ENCODE measurements at places on chromosomes 1 and 21. TPM values are rescaled to one million over a fixed set of nuclear protein-coding genes. Genes with fewer than 3 reads are reported as not detected.

- DNase-seq, result no peak
These were observed 24.9 kb downstream of the NGF start for GRCh38 chr1:115313182-115313581.

DNA sequence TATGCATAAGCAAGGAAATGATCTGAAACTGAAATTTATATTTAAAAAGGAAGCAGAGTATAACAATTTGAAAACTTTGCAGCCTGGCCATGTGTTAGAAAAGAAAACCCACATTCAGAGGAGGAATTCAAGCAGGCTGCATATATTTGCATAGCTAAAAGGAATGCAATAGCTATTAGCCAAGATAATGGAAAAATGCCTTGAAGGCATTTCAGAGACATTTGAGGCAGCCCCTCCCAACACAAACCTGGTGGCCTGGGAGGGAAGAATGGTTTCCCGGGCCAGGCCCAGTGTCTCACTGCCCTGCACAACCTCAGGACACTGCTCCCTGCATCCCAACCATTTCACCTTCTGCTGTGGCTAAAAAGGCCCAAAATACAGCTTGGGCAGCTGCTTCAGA, 136.8 kb downstream of the TYW3 start:
- no peak for DNase-seq

Gene SLC30A7
- total RNA-seq, result 16.2 TPM

Gene FMOD
- 7.0 TPM for total RNA-seq

GRCh38 chr1:183040547-183040971, 17.3 kb downstream of the LAMC1 start:
- no peak for DNase-seq

Gene TFF1
- not detected for total RNA-seq

- no peak for DNase-seq
These were observed 13.7 kb downstream of the CD84 start for GRCh38 chr1:160565564-160565963.

- DNase-seq, result no peak
These were observed 52.5 kb downstream of the DISC1 start for GRCh38 chr1:231679109-231679508.

Gene HSPA6
- 1.5 TPM for total RNA-seq

Gene PTCH2
- 0.36 TPM for total RNA-seq

GRCh38 chr1:209810783-209811182, 4.8 kb upstream of the IRF6 start:
- no peak for DNase-seq

Gene PIGP
- total RNA-seq, result 41.8 TPM

GRCh38 chr21:21997390-21998333, 999.5 kb downstream of the NCAM2 start:
- no peak for DNase-seq

DNA sequence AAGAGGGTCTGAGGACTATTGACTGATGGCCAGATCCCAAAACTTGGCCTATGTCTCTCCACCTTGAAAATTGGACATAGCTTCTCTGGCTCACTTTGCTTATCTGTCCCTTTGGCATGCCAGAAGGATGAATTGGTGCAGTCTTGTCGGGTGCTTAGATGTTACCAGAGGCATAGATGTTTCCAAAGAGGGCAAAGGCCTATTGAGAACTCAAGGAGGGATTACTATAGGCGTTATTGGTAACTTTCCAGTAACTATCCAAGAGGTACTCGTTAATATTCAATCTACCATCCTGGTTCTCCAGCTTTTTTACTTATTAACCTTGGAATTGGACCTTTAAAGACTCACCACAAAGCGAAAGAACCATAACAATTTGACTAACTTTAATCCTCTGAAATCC, 368.3 kb upstream of the ESRRG start:
- DNase-seq, result no peak

DNA sequence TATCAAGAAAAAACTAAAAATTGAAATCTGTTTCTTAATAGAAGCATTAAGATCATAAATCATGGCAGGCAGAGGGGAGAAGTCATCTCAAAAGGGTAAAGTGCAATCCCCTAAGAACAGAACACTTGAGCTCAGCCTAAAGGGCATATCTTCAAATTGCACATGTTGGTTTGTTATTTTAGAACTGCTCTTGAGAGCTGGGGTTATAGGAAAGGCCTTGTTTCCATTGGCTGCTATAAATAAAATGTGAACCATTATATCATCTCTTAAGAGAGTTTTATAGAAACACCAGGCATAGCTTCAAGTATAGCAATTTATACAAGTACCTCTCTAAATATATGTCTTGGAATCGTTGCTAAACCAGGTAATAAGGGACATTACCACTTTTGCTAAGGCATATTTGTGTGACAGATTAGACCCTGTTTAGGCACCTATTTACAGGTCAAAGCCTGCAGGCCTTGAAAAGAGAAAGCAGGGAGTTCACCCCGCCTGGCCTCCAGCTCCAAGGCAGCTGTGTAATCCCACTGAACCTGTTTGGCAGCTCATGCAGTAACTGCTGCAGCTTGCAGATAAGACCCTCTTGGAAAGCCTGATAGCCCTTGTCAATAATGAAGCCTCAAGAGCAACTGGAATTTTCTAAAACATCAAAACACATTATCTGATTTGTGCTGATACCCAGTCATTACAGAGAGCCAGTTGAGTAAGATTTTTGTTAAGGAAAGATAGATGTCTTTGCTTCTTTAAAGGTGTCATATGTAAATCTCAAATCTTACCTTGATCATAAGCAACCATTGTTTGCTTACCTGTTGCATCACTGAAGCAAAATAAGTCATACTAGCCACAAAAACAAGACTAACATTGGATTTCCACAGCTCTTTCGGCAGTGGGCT, 24.2 kb upstream of the SYDE2 start:
- peak; percentile 25 for DNase-seq

GRCh38 chr1:206066479-206067171, 13.7 kb downstream of the RHEX start:
- DNase-seq, result no peak

Gene NBPF6
- not detected for total RNA-seq

- DNase-seq, result no peak
These were observed 17.7 kb downstream of the PRXL2B start for GRCh38 chr1:2604156-2604843.

Gene FAM3B
- not detected for total RNA-seq

DNA sequence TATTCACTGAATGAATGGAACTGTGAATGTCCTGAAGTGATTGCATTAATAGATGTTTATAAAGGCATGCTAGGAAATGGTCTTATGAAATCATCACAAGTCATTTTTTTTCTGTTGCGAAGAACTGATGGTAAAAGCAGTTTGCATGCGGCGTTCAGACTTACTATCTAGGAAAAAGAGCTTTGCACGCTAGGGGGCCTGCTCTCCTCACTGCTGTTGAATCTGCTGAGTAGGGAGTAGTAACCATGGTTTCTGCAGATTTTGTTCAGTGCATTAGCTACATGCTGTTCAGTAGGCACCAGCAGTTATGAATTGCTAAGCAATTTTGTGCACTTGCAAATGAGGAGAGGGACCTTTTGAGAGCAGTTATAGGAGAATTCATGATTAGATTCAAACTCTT, 57.9 kb downstream of the CENPF start:
- no peak for DNase-seq

Gene TNNT2
- total RNA-seq, result 9,352 TPM

GRCh38 chr1:16402742-16403141, 34.5 kb downstream of the SPATA21 start:
- DNase-seq, result no peak

DNA sequence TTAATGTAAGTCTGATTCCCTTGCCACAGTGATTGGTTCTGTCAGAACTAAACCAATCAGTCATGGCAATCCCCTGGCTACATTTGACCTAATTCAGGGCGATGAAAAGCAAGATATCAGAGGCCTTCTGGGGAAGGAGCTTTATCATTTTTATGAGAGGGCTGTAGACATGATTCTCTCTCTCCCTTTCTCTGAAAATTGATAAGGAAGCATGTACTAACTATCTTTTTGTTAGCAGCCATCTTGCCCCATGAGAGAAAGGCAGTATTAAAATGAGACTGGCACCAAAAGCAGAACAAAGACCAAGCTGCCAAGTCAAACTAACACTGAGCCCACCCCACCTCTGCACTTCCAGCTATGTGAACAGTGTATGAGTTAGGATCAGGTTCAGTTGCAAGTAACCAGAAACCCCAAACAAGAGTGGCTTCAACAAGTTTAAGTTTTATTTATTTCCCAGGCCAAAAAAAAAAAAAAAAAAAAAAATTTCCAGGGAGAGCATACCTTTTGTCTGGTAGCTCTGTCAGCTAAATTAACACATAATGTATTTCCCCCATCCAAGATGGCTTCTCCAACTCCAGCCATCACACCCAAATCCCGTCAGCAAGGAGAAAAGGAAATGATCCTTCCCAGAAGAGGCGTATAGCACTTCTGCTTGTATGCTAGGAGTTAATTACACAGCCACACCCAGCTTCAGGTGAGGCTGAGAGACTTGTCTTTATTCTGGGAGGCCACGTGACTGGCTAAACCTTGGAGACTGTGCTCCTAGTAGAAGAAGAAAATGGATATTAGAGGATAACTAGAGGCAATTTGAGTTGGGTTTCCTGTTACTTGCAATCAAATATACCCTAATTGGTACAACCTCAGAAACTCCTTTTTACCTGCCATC, 105.8 kb upstream of the RALGPS2 start:
- DNase-seq, result no peak

DNA sequence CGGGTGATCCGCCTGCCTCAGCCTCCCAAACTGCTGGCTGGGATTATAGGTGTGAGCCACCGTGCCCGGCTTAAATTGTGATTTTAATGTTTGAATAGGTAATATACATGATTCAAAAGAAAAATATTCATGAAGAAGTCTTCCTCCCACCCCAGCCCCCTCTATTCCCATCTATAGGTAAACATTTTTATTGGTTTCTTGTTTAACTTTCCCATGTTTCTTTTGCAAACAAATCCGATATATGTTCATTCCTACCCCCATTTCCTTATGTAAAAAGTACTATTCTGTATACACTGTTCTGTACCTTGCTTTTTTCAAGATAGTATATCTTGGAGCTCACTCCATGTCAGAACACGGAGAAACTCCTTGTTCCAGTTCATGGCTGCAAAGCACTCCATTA, 23.2 kb downstream of the RPS6KA1 start:
- DNase-seq, result no peak

DNA sequence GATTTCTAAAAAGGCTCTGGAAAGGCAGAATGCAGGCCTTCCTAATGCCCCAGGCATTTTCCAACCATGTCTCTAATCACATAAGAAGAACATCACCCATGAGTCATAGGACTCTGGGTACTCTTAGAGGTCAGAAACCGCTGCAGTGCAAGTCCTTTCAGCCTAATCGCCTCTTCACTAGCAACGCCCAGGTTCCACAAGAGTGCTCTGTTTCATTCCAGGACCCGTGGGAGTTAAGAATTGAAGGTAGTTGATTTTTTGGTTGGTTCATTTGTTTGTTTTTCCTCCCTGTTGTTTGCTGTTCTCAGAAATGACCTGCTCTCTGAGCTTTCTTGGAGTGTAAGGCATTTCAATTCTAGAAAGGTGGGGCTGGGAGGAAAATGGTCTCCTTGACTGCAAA, 123.2 kb downstream of the NR5A2 start:
- no peak for DNase-seq

DNA sequence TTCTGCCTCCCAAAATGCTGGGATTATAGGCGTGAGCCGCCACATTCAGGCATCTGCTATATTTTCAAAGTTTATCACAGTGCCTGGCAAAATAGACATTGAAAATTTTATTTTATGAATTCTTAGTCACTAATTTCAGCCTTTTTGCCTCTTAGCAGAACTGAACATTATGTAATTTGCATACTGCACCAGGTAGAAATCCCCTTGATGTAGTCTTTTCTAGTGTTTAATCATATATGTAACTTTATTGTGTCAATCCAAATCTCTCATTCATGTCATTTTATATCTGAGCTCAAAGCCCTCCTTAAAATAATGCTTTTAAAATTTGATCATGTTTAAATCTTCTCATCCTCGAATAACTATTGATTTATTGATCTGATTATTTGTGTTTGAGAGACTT, 19.2 kb downstream of the WDTC1 start:
- no peak for DNase-seq

DNA sequence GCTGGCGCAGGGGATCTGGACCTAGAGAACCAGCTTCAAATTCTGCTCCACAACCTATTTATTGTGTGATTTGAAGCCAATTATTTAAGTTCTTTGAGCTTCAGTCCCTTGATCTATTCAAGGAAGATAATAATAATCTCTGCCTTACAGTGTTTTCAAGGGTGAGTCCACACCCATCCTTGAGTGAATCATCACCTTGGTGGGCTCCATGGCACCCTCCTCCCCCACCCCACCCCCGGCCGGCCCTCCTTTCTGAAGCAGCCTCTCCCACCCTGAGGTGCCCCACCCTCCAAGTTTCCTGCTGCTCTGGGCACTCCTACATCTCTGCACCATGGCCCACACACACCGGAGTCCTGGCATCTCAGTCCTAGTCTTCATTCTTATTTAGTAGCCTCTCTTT, 38.3 kb downstream of the TCP10L start:
- DNase-seq, result no peak

Gene AIM2
- not detected for total RNA-seq

GRCh38 chr1:54008876-54009275, 9.1 kb downstream of the LDLRAD1 start:
- no peak for DNase-seq

DNA sequence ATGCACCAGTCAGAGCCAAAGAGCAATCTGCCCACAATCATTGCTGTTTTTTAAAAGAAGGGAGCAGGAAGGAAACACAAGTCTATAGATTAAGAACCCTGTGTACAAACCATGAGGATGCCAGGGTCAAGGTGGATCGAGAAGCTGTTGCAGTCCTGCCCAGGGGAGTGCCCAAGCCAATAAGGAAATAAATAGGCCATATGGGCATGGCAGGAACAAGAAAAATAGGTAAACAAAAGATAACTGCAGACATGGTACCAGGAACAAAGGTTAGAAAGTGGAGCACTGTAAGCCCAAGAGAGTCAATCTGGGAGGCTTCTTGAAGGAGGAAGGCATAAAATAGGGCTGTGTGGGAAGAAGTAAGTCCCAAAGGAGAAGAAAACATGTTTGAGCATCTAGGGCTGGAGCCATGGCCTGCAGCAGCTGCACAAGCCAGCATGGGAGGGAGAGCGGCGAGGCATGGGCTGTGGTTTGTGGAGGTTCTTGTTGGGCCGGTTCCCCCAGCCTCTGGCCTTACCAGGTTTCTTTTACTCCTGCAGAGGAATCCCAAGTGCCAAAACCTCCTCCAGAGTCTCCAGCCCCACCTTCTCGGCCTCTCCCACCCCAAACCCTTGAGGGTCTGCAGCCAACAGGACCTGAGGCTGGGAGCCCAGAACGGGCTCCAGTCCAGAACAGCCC, 13.6 kb downstream of the INAVA start:
- no peak for DNase-seq

Gene MIXL1
- total RNA-seq, result not detected

DNA sequence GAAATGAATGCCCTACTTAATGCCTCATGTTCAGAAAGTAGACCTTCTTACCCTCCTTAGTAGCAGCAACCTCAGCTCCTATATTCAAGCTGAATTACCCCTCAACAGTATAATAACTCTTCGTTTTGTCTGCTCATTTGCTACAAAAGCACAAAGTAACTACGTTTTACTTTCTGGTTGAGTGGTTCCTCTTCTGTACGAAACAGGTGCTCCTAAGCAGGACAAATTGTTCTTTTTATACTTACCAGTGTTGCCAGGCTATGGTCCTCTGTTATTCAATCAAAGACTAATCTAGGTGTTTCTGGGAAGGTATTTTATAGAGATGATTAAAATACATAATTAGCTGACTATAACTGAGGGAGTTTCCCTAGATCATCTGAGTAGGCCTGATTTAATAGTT, 484.2 kb upstream of the ADAMTS5 start:
- no peak for DNase-seq

GRCh38 chr1:70227439-70227838, 6.3 kb downstream of the SRSF11 start:
- DNase-seq, result no peak

All from heart right ventricle (tissue), 16 donors.